HuH-7.5 (cell line): ENCODE measurements at places on chromosomes 12 and 14.

DNA sequence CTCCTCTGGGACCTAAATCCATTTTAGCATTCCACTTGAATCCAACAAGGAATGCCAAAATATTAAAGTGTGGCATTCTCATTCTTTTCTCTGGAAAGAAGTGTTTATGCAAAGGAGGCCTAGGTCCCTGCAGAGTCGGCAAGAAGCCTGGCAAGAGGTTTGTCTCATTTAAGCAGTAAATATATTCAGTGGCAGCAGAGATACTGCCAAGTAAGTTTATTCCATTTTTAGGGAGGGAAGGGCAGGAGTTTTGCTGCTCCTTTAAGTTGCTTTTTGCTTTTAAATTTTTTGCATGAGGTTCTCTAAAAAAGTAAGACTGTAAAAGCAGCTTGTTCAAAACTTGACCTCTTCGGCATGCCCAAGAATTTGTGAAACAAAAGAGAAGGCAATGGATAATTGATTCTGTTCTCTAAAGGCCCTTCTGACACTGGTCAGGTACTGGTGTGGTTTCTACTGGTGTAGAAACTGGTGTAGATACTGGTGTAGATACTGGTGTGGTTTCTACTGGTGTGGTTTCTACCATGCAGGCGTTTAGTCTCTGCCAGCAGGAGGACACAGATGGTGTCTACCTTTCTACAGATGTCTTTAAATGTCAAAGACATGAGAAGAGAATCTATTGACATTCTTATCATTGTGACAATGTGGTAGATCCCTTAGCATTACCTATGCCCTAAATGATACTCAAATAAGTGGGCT is 107.3 kb downstream of the SAMD4A start:
- DNase-seq = no peak

GRCh38 chr14:104283197-104284106 is 145.1 kb downstream of the KIF26A start:
- DNase-seq = no peak

DNA sequence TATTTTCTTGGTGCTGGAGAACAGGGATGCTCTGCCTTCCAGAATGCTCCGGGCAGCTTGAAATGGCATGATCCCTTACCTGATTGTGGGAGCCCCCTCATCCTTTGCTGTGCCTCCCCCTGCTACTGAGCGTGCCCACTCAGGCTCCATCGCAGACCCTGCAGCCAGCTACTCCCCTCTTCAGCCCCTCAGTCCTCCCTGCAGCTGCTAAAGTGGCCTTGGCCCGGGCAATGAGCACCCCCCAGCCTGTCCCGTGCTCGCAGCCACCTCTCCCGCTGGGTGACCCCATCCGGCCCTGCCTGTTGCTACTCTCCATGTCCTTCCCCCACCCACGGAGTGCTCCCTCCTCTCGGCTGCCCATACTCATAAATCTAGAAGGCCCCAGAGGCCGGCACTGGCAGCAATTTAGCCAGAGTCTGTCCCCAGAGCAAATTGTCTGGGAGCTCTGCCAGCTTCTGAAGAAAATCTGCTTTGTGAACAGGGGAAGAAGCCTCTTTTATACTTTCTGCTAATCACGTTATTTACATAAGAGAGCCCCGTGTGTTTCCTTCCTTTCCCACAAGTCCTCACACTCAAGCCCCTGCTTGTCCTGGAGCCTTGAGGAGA is 143.7 kb upstream of the FRMD6 start:
- DNase-seq = no peak

GRCh38 chr14:24137529-24138395 is 1.8 kb downstream of the PSME1 start:
- DNase-seq = no peak

- no peak for DNase-seq
Observed at GRCh38 chr12:8057306-8057705, 8.9 kb downstream of the C3AR1 start.

- no peak for DNase-seq
Observed at GRCh38 chr14:85131226-85131922, 398.6 kb upstream of the FLRT2 start.

GRCh38 chr12:13230500-13230899 is 34.0 kb downstream of the EMP1 start:
- no peak for DNase-seq

DNA sequence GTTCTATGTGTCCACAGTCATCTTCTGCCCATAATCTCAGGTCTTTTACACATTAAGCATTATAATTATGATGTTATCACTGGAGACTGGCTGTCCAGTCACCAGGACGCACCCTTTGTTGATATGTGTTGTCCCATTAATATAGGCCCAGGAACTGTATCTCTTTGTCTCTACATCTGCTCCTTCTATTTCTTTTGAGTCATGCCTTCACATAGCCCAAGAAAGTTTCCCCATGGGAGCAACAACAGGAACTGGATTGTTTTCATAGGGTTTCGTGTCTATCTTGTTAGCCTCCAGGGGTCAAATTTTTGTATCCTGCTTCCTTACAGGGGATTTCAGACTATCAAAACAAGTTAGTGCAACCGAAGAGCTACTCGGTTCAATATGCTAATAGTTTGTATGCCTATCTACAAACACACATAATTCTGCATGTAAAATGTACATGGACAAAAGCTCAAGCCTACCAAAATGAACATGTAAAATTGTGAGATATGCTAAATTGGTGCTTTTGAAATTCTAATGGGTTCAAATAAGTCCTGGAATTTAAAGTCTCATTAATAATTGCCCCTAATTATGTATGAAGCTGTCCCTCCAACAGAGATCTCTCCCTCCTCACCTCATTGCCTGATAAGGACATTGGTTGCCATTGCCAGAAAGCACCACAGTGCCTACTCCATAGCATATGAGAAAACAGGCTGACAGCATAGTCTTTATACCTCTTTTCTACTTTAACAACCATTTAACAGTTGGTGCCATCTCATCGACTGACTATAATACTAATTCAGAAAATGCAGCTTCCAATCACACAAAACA is 99.8 kb upstream of the DIO2 start:
- DNase-seq = no peak

- DNase-seq = no peak
Observed at GRCh38 chr12:109680264-109681005, 33.2 kb upstream of the FAM222A start.

DNA sequence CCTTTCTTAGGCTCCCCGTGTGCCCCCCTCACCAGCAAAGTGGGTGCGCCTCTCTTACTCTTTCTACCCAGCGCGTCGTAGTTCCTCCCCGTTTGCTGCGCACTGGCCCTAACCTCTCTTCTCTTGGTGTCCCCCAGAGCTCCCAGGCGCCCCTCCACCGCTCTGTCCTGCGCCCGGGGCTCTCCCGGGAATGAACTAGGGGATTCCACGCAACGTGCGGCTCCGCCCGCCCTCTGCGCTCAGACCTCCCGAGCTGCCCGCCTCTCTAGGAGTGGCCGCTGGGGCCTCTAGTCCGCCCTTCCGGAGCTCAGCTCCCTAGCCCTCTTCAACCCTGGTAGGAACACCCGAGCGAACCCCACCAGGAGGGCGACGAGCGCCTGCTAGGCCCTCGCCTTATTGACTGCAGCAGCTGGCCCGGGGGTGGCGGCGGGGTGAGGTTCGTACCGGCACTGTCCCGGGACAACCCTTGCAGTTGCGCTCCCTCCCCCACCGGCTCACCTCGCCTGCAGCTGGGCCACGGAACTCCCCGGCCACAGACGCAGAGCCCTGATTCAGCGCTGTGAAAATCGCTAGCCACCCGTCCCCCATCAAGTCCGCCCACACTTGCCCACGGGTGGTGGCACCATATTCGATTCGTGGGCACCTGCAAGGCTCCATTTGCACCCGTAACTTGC is 1.3 kb downstream of the TMEM233 start:
- DNase-seq = no peak

- no peak for DNase-seq
Observed at GRCh38 chr12:57517187-57517586, 3.1 kb downstream of the DDIT3 start.

DNA sequence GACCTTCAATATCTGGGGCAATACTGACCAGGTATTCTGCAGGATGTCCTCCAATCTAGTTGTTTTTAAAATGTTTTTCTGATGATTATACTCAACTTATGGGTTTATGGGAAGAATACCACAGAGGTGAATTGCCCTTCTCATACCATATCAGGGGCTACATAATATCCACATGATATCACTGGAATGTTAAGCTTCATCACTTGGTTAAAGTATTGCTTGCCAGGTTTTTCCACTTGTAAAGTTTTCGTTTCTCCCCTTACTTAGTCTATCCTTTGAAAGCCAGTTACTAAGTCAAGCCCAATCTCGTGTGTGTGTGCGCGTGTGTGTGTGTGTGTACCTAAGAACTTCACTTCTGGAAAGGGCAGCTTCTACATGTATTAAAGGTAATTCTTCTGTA is 980.9 kb upstream of the FBXO33 start:
- no peak for DNase-seq

DNA sequence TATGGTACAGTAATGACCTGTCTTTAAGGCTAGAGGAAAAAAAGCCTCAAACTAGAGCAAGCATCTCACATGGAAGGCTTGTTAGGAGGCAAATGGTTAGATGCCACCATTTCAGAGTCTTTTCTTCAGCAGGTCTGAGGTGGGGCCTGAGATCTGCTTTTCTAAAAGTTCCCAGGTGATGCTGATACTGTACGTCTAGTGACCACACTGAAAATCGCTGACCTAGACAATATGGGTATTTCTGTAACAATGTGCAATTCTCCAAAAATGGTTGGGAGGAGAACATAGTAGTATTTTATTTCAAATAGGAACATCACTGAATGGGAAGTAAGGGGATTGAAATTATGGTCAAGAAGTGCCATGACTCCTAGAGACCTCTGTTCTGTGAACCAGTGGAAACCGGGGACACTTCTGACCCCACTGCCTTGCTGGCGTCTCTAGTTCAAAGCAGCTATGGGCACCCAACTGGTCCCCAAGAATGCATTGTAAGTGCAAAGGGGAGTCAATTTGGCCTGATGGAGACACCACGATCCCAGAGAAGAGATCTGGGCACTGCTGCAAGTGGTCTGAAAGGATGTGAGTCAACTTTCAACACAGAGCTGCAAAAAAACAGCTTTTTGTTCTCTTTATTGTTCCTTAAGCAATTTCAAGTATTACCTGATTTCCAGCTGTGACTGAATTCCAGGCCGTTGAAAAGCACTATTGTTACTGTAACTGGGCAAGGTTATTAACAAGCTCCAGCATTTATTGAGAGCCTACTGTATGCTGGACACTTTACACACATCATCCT is 54.4 kb upstream of the PLEKHG7 start:
- DNase-seq = no peak
